IPS DF 19.7 (cell line): ENCODE measurements at places on chromosomes 12 and 14.

DNA sequence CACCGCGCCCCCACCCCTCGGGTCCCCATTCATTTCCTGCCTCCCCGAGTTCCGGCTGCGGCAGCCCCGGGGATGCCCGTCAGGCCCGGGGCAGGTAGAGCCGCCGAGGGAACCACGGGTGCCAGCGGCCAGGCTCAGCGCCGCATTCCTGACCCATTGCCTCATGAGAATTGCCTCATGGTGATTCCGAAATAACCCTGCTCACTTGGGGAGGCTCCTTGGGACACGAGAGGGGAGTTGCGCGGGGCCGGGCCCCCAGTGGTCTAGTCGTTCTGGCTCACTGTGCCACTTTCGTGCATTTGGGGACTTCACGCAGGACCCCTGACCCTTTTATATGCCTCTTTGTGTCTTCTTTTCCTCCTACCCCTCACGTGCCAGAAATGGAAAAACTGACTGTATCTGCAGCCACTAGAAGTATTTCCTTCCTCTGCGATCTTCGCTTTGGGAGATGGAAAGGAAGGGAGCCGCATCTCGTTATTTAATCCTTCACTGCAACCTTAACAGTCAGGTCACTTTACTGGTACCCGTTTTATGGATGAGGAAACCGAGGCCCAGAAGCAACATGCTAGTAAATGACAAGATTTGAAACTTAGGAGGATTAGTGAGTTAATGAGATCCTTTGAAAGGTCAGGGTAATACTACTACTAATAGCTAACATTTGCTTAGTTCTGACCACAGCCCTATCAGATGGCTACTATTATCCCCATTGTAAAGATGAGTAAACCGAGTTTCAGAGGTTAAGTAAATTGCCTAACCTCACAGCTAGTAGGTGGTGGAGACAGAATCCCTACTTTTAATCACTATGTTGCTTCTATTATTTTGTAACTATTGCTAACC is 768 bp downstream of the PTPN11 start:
- no peak for DNase-seq

- no peak for DNase-seq
These were observed 154.0 kb downstream of the KCNA5 start for GRCh38 chr12:5197656-5198055.

DNA sequence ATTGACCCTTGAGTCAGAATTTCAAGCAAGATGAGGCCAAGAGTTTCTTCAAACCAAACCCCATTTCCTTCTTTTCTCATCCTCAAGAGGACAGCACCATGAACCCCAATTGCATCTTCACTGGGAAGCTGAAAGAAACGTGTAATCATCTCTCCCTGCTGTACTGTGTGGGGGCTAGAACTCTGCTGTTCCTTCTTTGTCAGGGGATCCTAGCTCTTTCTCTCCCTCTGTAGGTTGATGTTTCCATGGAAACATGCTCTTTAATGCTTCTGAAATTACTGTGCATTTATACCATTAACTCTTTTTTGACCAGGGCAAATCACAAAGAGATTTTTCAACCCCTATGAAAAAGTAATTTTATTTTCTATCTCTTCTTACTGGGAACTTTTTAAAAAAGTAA is 295.1 kb downstream of the GRIN2B start:
- DNase-seq = no peak

DNA sequence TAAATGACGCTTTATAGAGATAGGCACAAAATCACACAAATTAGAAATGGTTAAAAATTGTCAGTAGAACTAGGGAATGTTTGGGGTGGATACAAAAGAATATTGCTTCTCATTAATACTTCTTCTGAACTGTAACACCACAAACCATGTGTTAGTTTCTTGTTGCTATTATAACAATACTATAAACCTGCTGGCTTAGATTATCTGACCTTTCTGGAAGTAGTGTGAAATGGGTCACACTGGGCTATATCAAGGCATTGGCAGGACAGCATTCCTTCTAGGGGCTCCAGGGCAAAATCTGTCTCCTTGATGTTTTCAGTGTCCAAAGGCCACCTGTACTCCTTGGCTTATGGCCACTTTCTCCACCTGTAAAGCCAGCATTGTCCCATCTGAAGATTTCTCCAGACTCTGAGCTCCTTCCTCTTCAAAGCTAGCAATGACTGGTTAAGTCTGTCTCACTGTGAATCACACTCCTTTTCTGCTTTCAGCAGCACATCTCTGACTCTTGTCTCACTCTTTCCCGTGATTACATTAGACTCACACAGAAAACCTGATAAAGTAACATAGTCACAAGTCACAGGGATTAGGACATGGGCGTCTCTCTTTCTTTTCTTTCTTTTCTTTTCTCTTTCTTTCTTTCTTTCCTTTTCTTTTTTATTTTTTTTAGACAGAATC is 86.3 kb downstream of the SLC15A4 start:
- DNase-seq = no peak

DNA sequence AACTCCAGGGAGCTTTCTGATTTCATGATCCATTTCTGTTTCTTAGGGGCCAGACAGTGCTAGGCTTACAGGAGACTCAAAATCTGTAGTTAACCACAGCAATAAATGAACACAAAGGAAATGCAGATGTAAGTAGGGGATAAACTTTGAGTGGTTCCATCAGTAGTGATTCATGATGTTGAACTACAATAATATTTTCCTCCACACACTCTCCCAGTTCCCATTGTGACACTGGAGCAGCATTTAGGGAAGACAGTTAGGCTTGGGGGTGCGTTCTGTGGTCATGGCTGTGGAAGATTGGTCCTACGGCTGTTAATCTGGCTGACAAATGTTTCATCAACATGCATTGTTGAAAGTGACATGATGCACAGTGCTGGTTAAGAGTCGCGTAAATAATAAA is 66.9 kb downstream of the HMGA2 start:
- DNase-seq = no peak

- DNase-seq = no peak
These were observed 612 bp downstream of the WBP11 start for GRCh38 chr12:14802721-14803010.

GRCh38 chr14:77203611-77204458 is 22.2 kb downstream of the TMEM63C start:
- DNase-seq = no peak

GRCh38 chr12:79371226-79371625 is 319.5 kb downstream of the PAWR start:
- DNase-seq = no peak

GRCh38 chr12:49563951-49564685 is 3.8 kb downstream of the MCRS1 start:
- DNase-seq = no peak

DNA sequence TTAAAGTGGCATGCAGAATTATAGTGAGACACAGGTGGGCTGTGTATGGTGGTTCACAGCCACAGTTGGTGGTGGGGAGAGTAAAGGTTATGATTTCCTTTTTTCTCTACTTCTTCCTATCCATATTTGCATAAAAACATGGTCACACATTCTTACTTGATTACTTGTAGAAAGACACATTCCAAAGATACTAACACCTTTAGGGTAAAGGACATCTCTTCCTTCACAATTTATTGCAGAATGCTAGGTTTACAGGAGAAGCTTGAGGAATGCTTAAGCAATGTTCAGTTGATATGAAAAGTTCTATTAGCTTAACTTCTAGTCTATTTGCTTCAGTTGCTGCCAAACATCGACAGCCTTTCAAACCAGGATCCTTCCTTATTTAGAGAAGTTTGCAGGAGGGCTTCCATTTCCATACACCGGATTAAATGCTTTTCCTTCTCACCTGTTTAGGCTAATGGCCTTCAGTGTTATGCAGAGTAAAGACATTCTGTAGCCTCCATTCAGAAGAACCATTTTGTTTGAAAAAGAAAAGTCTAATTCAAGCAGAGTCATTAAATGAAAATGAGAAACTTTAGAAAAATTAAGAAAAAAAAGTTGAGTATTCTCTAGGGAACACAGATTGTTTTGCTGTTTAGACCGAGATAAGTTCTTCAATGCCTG is 2.6 kb upstream of the PHC1 start:
- peak; percentile 87 for DNase-seq

GRCh38 chr14:72000907-72001306 is 68.7 kb downstream of the RGS6 start:
- no peak for DNase-seq

GRCh38 chr14:72172597-72172996 is 240.4 kb downstream of the RGS6 start:
- DNase-seq = no peak

- DNase-seq = no peak
These were observed 65.9 kb upstream of the OTOGL start for GRCh38 chr12:80033448-80033847.

GRCh38 chr14:105253329-105253682 is 5.0 kb downstream of the BTBD6 start:
- DNase-seq = no peak

DNA sequence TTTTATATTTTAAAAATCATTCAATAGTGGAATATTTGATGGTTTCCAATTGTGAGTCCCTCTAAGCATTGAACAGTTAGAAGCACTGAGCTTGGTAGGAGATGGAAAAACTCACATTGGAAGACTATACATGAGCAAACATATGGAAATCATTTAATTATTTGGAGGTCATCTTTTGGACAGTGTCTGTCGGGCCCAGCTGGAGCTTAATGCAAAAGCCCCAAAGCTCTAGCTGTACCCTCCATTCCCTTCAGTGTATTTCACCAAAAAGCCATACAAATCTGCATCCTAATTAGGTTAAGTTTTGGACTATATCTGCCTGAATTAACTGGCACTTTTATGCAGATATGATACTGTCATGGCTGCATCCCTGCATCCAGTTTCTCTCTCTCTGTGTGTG is 365.7 kb downstream of the FLRT2 start:
- no peak for DNase-seq

DNA sequence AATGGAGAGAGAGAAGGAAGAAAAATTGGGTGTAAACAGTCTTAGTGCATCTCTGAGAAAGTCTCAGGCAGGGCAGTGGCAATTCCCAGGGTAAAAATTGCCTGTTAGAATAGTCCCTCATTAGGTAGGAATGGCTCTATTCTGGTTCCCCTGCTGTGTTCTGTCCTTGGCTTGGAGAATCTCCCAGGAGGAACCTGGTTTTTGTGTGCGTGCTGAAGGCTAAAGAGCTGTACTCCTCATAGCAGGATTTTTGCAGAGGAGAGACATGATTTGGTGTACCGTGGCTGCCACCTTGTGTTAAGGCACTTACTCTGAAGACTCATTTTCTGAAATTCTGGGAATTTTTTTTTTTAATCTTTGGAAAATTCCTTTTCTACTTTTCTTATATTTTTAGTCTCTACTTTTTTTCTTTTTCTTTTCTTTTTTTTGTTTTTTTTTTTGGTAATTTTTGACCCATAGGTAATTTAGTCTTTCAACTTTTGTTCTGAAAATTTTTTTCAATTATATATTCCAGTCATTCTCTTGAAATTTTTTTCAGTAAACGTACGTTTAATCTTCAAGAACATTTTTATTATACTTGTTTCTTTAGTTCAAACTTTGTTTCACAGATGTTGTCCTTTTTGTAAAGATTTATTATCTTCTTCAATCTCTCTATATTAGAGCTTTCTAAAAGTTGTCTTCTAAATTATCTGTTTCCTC is 63.8 kb downstream of the FBXO33 start:
- DNase-seq = peak; percentile 84

- DNase-seq = no peak
These were observed 173.4 kb downstream of the PAWR start for GRCh38 chr12:79517363-79517762.

DNA sequence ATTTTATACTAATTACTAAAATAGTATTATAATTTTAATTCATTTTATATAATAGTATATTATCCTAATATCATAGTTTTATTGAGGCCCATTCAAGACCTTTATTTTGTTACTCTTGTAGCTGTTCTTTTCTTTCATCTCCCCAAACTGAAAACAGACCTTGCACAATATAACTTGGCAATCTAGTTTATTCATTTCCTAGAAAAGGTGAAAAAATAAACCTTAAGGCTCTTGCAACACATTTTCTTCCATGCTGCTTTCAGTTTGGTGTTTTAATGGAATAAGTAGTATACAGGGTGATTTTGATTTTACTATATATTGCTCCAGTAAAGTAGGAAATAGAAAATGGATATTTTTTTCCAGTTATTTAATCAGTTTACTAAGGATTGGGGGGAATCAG is 174.0 kb downstream of the SLC2A13 start:
- DNase-seq = no peak

- DNase-seq = no peak
These were observed 4.5 kb downstream of the DHH start for GRCh38 chr12:49089821-49090773.

DNA sequence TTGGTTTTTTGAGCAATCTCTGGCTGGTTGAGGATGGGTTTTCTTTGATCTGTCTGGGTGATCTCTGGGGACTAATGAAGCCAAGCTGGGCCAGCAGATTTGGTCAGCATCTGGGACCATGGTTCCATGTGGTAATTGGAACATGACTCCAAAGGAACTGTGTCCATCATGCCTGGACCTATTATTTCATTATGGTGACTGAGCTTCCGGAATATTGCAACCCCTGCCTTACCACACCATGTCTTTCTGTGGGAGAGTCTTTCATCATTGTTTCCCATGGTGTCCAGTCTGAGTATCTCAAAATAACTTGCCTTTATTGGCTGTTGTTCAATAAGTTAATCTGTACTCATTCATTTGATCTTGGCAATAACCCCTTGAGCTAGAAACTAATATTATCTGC is 624.9 kb upstream of the TBX3 start:
- no peak for DNase-seq

GRCh38 chr14:81594012-81594411 is 60.4 kb upstream of the SEL1L start:
- DNase-seq = no peak

DNA sequence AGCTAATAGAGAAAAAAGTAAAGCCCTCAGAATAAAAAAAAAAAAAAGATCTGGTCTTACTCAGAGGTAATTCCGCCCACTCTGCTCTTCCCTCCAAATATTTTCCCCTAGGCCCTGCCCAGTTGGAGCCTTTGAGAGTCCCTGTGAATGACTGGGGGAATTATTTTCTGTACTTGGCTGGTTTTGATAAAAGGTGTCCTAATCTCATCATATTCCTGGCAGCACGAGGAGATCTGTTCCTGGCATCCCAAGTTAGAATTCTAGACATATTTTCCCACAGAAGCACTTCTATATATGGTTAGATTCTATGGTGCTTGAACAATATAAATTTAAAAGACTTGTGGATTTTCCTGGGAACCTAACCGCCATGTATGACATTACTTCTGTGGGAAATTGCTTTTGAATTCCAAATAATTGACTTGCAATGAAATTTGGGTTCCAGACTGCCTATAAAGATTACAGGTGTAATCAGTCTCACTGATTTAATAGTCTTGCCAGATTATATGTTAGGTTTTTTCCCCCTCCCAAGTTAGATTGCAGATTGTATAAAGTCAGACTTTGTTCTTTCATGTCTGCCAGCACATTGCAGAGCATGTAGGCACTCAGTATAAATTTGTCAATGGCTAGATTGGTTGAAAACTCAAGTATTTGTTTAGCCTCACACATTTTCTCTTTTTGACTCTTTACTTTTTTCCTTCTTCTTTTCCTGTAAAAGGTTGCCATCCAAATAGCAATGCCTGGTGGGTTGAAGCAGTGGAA is 12.3 kb downstream of the GPX2 start:
- DNase-seq = no peak

- DNase-seq = no peak
These were observed 161.4 kb upstream of the DIO3 start for GRCh38 chr14:101399737-101400517.
